ENCODE measurements at places on chromosomes 3 and 15.

- no peak for DNase-seq
Measured at GRCh38 chr3:154129625-154130024, 8.4 kb downstream of the ARHGEF26 start.

DNA sequence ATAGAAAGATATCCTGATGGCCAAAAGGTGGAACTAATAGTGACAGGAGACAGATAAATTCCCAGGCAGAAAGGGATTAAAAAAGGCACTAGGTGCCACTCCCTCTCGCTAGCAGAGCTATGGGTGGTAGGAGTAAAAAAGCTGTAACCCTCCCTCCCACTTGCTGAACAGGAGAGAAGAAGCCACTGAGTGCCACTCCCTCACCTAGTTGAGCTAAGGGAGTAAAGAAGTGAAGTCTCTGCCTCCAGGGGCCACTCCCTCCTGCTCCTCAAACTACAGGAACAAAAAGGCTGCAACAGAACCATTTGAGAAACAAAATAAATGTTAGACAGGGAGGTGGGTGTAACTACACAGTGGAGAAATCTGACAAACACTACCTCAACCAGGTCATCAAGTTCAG is 276.2 kb upstream of the EPHA6 start:
- DNase-seq, result no peak

DNA sequence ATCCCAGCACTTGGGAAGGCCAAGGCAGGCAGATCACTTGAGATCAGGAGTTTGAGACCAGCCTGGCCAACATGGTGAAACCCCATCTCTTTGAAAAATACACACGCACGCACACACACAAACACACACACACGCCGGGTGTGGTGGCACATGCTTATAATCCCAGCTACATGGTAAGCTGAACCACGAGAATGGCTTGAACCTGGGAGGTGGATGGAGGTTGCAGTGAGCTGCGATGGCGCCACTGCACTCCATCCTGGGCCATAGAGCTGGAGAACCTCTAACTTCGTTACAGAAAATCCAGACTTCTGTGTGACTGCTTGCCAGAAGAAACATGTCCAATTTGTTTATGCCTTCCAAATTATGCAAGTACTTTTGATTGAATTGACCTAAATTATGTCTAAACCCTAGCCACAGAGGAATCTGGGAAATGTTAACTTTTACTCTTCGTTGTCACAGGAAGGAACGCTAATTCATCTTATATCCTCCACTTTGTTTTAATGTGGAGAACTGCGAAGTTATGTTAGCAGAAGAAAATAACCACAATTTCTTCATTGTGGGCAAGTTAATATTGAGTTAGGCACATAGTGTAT is 21.7 kb downstream of the TRIM59 start:
- no peak for DNase-seq

DNA sequence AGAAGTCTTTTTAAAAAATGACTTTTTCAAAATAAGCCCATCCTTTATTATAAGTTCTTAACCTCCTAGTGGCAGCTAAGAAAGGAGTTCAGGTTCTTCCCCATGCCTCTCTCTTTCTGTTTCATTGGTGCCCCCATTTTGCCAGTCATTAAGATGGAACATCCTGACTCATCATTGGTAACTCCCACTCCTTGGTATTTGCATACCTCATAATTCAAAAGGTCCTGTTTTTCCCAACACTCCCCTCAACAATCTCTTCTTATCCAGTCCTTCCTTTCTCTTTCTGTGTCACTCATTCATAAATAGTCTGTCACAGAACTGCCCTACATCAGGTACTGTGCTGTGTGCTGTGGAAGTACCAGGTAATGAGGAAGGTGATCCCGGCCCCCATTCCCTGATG is 394.0 kb downstream of the FOXP1 start:
- DNase-seq, result peak; percentile 49

DNA sequence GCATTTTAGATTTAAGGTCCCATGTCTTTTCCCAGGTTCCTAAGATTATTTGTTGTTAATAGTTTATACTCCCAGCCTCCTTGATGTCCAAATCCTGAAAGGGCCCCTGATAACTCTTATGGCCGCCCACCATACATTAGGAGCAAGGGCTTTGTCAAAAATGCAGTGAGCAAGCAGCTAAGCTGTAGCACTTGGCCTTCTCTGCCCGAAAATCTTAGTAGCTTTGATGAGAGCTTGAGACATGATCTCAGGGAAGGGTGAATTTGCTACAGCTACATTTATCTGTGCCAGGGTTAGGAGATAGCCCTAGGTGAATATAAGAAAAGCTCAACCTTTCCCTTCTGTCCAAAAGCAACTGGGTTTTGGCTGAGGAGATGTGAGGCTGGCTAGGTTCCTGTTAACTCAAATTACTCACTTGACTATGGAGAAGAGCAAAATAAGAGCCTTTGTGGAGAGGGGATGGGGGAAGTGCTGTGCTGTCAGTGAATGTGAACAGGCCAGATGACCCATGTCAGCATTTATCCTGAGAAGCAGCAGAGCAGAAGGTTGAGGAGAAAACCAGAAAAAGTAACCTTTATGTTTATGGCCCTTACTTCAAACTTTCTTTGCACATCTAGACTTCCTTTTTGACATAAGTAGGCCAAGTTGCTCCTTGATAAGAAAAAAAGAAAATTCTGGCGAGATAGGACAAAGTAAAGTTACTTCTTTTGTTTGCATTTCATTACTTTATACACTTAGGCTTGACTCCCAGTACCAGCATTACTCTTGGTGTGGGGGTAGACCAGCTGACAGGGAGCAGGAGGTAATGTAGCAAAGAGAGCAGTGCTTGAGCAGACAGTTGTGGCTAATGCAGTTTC is 21.1 kb downstream of the MAPK6 start:
- peak; percentile 58 for DNase-seq

DNA sequence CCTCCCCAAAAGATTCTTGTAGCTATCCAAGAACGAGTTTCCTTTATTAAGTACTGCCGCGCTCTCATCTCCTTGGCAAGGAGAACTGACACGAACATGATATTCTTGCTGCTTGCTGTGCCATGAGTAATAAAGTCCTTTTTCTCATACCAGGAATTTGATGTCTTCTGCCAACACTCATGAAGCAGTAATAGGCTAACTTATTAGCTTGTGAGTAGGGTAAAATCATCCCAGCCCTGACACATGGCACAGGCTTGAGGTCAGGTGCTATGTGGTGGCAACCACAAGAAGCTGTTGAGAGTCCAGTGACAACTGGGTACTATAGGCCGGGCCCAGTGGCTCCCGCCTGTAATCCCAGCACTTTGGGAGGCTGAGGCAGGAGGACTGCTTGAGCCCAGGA is 22.7 kb upstream of the UBXN7 start:
- DNase-seq, result peak; percentile 27

GRCh38 chr3:66655671-66656070 is 154.8 kb upstream of the LRIG1 start:
- no peak for DNase-seq

- no peak for DNase-seq
Measured at GRCh38 chr15:98139337-98139736, 178.8 kb downstream of the ARRDC4 start.

GRCh38 chr15:77538027-77538451 is 94.7 kb downstream of the LINGO1 start:
- DNase-seq, result no peak

DNA sequence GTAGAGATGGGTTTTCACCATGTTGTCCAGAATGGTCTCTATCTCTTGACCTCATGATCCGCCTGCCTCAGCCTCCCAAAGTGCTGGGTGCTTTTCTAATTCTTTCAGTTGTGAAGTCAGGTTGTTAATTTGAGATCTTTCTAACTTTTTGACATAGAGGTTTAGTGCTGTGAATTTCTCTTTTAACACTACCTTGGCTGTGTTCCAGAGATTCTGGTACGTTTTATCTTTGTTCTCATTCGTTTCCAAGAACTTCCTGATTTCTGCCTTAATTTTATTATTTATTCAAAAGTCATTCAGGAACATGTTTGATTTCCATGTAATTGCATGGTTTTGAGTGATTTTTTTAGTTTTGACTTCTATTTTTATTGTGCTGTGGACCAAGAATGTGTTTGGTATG is 63.5 kb upstream of the CCDC54 start:
- DNase-seq, result no peak

DNA sequence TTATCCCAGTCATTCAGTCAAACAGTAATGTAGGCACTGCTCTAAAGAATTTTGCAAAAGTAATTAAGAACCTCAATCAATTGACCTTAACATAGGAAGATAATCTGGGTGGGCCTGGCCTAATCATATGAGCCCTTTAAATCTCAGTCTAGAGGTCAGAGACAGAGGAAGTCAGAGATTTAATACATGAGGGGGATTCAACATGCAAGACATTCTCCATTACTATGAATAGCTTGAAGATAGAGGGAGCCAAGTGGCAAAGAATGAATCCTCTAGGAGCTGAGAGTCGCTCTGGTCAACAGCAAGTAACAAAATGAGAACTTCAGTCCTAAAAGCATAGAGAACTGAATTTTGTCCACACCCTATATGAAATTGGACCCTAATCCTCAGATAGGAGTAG is 39.0 kb upstream of the MBNL1 start:
- DNase-seq, result no peak

DNA sequence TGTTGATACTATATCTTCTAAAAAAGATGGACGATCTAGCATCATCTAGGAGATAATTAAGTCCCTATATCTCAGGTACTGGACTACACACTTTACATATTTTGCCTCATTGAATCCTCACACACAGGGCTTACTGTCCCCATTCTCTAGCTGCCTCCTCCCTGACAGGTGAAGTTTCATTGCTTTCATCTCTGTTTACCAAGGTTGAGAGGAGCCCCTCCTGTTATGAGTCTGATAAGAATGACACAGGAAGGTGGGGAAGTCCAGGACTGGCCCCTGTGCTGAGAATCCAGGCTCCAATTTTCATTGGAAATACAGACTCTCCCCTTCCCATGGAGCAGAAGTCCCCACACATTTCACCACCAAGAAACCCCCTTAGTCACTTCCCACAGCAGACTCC is 105.2 kb downstream of the XXYLT1 start:
- no peak for DNase-seq

- DNase-seq, result peak; percentile 62
Measured at GRCh38 chr3:12750658-12751071, 8.4 kb downstream of the TMEM40 start.
